ENCODE measurements at places on chromosomes 4 and X.

DNA sequence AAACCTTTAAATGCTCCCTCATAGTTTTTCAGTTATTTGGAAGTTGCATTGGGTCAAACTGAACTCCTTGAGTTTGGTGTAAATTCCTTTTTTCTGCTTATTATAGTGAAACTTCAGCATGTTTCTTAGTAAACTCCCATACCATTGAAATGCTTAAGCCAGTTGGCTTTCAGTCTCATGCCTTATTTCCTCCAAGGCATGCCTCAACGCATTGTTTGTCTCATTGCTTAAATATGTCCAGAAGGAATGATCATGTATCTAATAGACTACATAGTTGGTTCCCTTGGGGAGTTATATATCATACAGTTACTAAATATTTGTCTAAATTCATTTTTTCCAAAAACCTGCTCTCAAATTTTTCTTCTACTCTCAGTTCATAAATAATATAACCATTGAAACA, 114.0 kb downstream of the STOX2 start:
- no peak for DNase-seq

- no peak for DNase-seq
Measured at GRCh38 chr4:169050284-169050683, 40.2 kb upstream of the CBR4 start.

DNA sequence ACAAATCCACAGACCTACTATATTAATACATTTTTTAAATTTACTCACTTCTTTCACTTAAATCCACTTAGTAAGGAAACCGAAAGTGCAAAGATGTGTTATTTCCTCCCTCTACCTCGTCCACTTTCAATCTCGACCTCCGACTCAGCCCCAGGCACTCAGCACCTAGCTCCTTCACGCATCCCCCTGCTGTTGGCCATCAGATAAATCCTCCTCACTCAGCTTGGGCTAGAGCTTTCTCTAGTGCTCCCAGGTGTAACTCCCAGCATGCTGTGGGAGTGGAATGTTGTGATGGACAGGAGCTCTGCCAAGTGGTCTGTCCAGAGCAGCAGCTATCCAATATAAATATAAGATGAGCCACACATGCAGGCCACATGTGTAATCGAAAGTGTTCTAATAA, 26.7 kb upstream of the TEC start:
- DNase-seq, result no peak

- DNase-seq, result no peak
Measured at GRCh38 chr4:102642631-102643298, 118.0 kb downstream of the MANBA start.

- DNase-seq, result no peak
Measured at GRCh38 chr4:115219862-115220261, 106.4 kb upstream of the NDST4 start.

DNA sequence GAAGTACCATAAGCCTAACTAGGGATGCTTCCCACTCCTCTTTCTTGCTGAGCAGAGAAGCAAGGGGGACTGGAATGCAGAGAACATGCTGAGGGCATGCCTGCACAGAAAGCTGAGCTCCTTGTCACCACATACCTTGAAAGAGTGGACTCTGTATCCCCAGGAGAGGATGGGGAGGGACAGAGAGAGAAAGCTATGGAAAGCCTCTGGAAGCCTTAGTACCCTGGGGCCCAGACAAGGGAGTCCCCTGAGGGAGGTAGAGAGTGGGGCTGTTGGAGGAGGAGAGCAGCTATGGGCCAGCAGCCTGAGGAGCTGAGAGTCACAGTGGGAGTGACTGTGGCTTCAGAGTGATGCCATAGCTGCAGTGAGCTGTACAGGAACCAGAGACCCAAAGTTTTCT, 77.9 kb downstream of the RTL9 start:
- DNase-seq, result no peak

DNA sequence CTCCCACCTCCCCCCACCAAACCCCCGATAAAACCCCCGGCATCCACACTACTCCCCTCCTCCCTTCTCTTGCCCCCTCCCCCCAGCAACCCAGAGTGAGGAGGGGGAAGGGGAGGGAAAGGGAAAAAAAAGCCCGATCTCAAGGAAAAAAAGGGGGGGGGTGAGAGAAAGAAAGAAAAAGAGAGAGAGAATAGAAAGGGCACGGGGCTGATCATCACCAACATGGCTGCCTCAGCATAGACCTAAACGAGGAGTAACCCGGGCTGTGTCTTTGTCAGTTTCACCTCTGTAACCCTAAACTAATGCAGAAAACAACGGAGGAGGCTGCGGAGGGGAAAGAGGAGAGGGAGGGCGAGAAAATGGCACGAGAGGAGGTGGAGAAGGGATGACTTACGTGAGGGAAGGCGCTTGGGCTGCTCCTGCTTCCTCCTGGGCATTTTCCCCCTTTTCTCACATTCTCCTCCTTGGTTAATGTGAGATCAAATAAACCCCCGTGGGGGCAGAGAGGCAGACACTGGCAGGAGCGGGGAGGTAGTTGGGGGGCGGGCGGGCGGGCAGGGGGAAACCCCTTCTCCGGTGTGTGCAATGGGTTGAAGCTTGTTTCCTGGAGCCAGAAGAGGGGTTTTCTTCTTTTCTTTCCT, 532 bp downstream of the ZNF827 start:
- DNase-seq, result peak; percentile 31

- DNase-seq, result no peak
Measured at GRCh38 chrX:29231800-29232199, 644.6 kb downstream of the IL1RAPL1 start.

- no peak for DNase-seq
Measured at GRCh38 chr4:87012265-87012953, 77.6 kb downstream of the AFF1 start.

GRCh38 chr4:2132438-2132837, 73.3 kb downstream of the NAT8L start:
- DNase-seq, result no peak

GRCh38 chr4:113730467-113731216, 30.9 kb downstream of the CAMK2D start:
- no peak for DNase-seq

GRCh38 chr4:177107288-177107921, 202.3 kb upstream of the NEIL3 start:
- no peak for DNase-seq

DNA sequence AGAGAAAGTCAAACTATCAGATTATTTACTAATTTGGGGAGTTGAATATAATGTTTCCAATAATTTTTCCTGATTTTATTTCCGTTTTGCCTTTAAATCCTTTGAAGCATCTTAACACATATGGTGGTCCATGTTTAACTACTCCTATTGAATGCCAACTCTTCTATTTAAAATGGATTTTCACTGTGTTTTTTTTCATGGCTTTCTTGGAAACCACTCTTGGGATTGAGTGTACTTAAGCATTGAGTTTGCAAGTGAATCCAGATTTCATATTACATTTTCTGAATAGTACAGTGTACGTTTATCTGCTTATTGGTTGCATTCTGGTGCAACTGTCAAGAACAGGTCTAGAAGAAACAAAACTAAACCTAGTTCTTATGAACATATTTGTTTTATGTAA, 45.6 kb downstream of the RAPGEF2 start:
- DNase-seq, result no peak

DNA sequence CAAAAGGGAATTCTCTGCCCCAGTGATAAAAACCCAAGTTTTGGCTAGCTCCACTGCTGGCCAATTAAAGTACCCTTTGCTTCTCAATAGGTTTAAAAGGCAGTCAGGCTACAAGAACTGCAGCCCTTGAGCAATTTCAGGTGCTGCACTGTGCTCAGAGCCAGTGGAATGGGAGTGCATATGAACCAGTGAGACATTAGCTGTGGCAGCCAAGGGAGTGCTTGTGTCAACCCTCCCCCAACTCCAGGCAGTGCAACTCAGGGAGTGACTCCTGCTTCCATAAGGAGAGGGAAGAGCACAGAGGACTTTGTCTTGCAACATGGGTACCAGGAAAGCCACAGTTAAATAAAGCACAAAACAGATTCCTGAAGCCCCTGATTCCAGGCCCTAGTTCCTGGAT, 61.6 kb upstream of the VAMP7 start:
- no peak for DNase-seq

DNA sequence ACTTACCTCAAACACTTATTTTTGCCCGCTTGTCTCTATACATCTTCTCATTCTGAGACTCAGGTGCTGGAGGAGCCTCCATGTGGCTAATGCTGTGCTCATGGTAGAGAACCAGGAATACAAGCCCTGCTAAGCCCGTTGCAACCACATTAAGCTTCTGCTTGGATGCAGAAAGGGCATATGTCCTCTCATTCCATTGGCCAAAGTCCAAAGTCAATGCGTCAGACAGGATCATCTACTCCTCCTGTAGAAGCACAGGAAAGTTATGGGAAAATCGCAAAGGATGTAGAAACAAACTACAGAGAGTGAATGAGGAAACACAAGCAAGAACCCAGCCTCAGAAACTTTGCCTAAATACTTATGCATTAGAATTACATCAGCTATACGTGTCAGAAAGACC, 124.5 kb upstream of the AGA start:
- DNase-seq, result no peak

DNA sequence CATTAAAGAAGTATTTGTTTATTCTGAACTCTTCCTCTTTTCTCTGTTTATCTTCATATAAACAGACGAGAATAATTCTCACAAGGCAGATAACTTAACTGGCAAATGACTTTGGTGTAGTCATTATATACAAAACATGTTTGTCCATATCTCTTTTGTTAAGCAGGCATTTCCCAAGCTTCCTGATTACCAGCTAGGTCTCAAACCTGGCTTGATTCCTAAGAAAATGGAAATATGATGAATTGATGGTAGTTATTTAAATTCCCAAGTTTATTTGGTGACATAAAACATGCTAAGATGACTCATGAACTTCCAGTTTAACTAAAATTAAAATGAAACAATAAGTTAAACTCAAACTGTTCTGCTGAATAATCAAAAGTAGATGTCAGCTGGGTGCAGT, 96.8 kb downstream of the ARSJ start:
- DNase-seq, result no peak

DNA sequence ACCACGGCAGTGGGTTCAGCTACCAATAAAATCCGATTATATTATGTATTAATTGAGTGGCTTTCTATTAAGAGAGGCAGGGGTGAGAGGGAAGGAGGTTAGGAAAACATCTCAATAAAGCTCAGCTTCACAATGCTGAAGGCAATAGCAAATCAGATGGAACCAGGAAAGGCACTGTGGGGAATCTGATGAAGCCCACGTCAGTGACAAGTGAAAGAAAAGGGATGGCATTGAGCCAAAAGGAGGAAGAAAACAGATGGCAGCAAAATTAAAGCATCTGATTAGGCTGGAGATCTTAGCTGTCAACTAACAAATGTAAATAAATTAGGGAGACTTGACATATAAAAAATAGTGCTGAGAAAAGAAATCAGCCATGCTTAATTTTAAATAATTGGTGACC, 180.9 kb downstream of the RASL11B start:
- DNase-seq, result no peak

- no peak for DNase-seq
Measured at GRCh38 chr4:47704693-47705325, 133.1 kb downstream of the CORIN start.

DNA sequence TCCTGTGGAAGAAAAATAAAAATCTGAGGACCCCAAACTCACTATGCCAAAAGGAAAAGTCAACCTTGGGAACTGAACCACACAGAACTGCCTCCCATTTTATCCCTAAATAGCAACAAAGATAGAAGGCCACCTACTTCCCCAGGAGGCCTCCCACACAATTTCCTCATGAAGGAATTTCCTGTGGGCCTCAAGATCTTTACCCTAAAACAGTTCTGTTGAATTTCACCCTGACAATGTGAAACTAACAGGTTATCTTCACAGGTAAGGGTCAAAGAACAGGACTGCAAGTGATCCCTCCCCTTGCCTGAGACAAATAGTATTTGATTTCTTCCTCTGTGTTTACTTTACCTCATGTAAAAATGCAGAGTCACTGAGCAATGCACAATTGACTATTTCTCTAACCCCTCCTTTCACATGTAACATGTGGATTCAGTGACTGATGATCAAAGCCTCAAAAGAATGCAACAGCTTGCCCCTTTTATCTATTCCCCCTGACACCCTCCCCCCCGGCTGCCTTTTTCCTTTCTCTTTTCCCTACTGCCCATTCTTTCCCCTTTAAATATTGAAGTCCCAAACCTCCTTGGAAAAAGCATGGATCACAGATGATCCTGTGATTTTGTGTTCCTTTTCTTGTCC, 33.3 kb downstream of the MEPE start:
- no peak for DNase-seq

GRCh38 chr4:41575207-41575606, 37.2 kb downstream of the LIMCH1 start:
- DNase-seq, result no peak

- no peak for DNase-seq
Measured at GRCh38 chr4:188701952-188702351, 562.7 kb downstream of the TRIML1 start.

DNA sequence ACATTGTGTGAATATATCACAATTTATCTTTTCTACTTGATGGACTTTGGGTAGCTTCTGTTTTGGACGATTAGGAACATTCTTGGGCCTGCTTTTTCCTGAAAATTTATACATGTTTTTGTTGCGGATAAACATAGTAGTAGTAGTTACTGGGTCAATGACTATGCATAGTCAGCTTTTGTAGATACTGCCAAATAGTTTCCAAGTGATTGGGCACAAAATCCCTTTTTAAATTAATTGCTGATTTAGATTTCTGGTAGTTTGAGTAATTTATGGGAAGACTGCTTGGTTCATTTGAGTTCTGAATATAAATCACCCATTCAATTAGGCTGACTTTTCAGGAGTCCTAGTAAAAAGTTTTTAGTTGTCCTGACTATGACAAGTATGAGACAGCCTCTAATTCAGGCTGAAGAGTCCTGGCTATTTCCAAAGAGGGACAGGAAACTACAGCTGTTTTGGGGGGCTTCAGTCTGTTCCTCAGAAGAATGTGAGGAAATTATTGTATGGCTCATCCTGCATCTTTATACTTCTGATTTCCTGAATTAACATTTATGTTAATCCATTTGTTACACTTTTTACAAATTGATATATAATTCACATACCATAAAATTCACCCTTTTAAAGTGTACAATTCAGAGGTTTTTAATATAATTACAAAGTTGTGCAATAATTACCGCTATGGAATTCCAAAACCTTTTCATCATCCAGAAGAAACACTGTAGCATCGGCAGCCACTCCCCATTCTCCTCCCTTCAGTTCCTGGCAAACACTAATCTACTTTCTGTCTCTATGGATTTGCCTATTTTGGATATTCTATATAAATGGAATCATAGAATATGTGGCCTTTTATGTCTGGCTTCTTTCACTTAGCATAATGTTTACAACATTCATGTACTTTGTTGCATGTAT, 14.2 kb downstream of the LRP2BP start:
- DNase-seq, result no peak

DNA sequence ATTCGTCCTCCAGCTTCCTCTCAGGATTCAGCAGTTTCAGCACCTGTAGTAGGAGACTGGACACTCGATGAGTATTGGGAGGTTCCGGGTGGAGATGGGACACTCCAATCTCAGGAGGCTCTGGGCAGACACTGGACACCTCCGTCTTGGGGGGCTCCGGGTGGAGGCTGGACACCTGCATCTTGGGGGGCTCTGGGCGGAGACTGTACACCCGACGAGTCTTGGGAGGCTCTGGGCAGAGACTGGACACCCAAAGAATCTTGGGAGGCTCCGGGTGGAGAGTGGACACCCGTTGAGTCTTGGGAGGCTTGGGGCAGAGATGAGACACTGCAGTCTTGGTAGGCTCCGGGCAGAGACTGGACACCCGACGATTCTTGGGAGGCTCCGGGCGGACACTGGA, 28.7 kb upstream of the LANCL3 start:
- DNase-seq, result no peak
